ENCODE measurements at places on chromosomes 16 and 17.

DNA sequence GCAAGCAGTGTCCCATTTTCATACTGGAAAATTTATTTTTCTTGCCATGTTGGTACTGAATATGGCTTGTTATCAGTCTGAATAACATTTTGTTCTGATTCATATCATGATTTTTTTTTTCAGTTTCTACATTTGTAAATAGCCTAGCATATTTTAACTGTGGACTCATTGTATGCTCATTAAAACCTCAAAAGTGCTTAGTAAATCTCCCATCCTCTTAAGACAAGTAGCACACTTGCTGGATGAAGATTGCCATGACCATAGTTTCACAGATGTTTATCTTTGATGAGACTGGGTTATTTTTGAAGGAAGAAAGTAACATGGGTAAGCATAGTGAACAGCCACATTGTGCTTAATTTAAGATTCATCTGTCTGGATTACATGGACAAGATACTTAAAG, 878 bp downstream of the KRT10 start:
- DNase-seq, result no peak

DNA sequence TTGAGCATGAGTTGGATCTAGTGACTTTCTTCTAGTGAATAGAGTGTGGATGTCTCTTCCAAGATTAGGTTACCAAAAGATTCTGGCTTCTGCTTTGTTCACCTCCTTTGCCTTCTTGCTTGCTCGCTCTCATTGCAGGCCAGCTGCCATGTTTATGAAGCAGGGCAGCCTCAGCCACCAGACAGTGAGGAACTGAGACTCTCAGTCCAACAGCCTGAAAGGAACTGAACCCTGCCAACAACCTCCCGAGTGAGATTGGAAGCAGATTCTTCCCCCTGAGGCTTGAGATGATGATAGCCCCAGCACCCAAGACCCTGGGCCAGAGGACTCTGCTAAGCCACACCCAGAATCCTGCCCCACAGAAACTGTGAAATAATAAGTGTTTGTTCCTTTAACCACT, 48.4 kb downstream of the NOG start:
- no peak for DNase-seq

DNA sequence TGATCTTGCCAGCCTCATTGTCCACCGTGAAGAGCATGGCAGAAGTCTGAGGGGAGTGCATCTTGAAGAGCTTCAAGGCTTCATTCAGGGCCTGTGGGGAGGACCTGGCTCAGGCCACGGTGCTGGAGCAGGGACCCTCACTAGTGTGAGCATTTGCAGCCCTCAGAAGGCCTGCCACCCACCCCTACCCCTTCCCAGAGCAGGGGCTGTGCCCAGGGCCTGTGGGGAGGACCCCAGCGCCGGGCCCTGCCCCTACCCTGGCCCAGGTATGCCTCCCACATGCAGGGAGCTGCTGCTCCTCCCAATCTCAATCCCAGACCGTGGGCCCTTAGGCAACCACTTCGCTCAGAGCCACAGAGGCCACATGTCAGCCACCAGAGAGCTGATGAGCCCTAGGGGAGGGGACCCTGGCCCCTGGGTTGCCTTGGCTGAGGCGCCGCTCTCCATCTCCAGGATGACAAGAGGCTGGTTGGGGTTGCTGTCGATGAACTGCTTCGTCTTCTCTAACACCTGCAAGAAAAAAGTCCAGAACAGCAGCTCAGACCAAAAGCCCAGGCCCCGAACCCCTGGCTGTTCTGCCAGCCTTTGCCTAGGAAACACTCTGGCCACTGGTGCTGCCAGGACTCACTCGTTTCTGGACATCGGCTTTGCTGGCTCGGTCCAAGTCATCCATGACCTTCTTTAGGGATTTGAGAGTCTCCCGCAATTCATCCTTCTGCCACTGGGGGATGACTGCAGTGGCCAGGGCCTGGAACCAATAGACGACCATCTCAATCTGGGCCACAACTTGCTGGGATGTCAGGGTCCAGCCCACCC, 1.8 kb upstream of the EXOSC6 start:
- DNase-seq, result no peak

DNA sequence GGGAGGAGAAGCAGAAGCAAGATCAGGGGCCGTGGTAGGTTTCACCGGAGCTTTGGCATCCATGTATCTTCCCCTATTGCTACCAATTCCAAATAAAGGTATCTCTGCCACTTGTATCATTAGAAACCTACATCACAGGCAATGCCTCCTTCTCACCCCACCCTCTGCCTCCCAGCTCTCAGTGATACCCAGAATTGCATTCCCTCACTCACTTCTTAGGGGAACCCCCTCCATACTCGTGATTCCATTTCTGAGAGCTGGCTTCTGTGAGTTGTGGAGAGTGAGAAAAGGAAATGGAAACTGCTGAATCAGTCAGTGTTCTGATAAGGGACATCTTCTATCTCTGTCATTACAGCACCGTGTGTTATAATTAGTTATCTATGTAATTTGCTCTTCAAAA, 2.3 kb upstream of the CCL3 start:
- no peak for DNase-seq

GRCh38 chr17:62780951-62781350, 27.2 kb downstream of the MARCHF10 start:
- no peak for DNase-seq

GRCh38 chr16:28304214-28304613, 11.9 kb downstream of the SBK1 start:
- DNase-seq, result peak; percentile 15

- DNase-seq, result peak; percentile 67
These were observed 3.1 kb upstream of the JPT2 start for GRCh38 chr16:1674751-1675664.

GRCh38 chr16:4501071-4501478, 24.9 kb downstream of the HMOX2 start:
- no peak for DNase-seq

GRCh38 chr16:54107583-54108202, 178.9 kb downstream of the IRX3 start:
- no peak for DNase-seq

- DNase-seq, result no peak
These were observed 3.2 kb downstream of the ZSCAN10 start for GRCh38 chr16:3095869-3096268.

DNA sequence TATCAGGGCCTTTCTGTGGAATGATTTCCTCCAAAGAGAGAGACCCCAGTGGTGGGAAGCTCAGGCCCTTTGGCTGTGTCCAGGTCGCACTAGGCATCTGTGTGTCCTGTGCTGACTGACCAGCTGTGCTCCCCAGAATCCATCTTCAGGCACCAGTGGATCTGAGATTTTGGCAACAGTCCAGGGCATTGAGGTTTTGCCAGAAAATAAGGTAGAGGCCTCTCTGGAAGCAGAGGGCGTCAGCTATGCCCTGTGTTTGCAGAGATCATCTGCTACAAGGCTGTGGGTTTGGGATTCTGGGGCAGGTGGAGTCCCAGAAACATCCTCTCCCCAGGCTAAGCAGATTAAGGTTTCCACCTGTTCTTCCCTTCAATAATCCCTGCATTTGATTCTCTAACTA, 57.5 kb upstream of the TOB1 start:
- no peak for DNase-seq

DNA sequence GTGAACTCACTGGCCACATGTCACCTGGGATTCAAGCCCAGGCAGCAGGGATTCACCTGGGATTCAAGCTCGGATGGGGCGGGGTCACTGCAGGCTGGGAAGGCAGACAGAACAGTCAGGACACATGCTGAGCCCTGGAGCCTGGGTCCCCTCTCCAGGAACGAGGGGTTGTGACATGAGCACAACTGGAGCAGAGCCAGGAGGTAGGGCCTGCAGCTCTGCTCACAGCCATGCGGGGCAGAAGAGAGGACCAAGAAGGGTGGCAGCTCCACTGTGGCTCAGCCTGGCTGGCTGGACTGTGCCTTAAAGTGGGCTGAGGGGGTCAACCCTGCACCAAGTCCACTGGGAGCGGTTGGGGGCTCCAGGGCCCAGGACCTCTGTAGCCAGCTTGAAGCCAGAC, 150.1 kb downstream of the RAB11FIP4 start:
- DNase-seq, result no peak

GRCh38 chr17:21843318-21843865, 151.1 kb downstream of the KCNJ18 start:
- no peak for DNase-seq

GRCh38 chr16:30120340-30121105, 2.5 kb downstream of the MAPK3 start:
- DNase-seq, result no peak

- DNase-seq, result no peak
These were observed 40.1 kb upstream of the CES5A start for GRCh38 chr16:55915096-55915827.

GRCh38 chr17:45120558-45120957, 11.8 kb downstream of the PLCD3 start:
- DNase-seq, result no peak

GRCh38 chr17:61467416-61468262, 15.4 kb downstream of the TBX4 start:
- peak; percentile 51 for DNase-seq

DNA sequence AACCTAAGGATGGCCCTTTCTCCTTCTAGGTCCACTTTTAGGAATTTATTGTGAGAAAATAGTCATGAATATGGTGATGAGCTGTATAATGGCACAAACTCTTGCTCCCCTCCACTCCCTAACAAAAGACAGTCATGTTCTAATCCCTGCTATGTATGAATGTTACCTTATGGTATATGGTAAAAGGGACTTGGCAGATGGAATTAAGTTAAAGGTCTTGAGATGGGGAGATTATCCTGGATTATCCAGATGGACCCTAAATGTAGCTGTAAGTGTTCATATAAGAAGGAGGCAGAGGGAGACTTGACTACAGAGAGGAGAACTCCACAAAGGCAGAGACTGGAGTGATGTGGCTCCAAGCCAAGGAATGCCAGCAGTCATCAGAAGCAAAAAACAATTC, 296.1 kb downstream of the SOX9 start:
- no peak for DNase-seq

DNA sequence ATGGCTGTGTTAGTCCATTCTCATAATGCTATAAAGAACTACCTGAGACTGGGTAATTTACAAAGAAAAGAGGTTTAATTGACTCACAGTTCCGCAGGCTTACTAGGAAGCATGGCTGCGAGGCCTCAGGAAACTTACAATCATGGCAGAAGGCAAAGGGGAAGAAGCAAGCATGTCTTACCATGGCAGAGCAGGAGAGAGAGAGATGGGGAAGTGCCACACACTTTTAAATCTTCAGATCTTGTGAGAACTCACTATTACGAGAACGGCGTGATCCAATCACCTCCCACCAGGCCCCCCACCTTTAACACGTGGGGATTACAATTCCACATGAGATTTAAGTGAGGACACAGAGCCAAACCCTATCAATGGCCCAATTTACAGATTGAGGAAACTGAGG, 96.5 kb downstream of the SDK2 start:
- no peak for DNase-seq

GRCh38 chr17:80793851-80794267, 197.8 kb upstream of the CHMP6 start:
- no peak for DNase-seq

GRCh38 chr17:43384476-43384862, 14.3 kb upstream of the ARL4D start:
- no peak for DNase-seq

- DNase-seq, result no peak
These were observed 13.3 kb downstream of the CDR2 start for GRCh38 chr16:22360963-22361659.

DNA sequence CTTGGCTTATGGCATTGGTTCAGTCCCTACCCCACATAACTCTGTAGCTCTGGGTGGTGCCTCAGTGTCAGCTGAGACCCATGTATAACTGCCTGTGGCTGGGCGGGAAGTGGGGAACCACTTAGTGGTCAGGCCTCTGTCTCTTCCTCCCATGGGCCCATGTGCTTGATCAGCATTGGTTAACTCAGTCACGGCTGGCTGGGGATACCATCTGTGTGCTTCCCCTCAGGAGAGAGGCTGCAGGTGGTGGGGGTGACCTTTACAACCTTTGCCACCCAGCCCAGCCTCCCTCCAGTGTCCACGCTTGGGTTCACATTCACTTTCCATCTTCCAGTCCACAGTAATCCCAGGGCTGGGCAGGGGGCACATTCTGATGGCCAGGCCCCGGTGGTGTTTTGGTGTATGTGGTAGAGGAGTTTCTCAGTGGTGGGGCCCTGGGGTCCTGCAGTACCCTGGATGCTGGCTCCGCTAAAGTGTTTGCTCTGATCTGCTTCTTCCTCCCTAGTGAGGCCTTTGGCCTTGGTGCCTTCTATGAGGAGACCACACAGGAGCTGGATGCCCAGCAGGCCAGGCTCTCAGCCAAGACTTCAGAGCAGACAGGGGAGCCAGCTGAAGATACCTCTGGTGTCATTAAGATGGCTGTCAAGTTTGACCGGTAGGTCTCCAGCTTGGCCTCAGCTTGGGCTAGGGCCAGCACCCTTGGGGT, 10.2 kb upstream of the NFATC3 start:
- DNase-seq, result no peak

- DNase-seq, result no peak
These were observed 10.3 kb upstream of the RARA start for GRCh38 chr17:40298726-40299125.

DNA sequence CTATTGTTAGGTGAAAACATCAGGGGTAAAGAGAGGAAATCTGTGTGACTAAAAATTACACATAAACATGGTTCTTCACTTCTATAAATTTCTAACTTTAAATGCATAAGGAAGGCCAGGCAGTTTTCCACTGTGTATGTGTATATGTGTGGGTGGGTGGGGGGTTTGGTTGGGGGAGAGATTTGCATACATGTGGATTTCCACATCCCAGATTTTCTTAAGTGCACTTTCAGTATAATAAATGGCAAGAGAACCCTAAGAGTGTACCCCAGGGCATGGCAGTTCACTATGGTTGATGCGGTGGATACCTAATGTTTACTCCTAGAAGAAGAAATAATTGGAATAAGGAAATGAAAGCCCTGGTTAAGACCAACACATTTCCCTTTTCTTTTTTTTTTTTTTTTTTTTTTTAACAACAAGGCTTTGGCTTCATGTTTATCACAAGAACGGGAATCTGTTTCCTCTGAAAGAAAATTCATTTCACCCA, 451.8 kb upstream of the CCL2 start:
- no peak for DNase-seq

GRCh38 chr17:75487351-75488070, 27.8 kb downstream of the CASKIN2 start:
- no peak for DNase-seq

GRCh38 chr16:11161439-11161838, 94.6 kb downstream of the SOCS1 start:
- no peak for DNase-seq

DNA sequence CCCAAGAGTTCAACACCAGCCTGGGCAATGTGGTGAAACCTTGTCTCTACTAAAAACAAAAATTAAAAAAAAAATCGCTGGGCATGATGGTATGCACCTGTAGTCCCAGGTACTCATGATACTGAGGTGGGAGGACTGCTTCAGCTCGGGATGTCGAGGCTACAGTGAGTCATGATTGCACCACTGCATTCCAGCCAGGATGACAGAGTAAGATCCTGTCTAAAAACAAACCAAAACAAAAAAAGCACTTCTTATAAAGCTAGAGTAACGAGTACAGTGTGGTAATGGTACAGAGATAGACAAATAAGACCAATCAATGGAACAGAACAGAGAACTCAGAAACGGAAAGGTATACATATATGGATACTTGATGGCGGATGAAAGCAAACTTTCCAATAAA, 4.4 kb downstream of the NSMCE1 start:
- peak; percentile 92 for DNase-seq
